Activated CD8-positive, alpha-beta memory T cell treated with anti-CD3 and anti-CD28 coated beads, Interleukin-2, amount 50 U/mL, for 4 hours (primary cell): ENCODE measurements at places on chromosomes 3 and 15.

DNA sequence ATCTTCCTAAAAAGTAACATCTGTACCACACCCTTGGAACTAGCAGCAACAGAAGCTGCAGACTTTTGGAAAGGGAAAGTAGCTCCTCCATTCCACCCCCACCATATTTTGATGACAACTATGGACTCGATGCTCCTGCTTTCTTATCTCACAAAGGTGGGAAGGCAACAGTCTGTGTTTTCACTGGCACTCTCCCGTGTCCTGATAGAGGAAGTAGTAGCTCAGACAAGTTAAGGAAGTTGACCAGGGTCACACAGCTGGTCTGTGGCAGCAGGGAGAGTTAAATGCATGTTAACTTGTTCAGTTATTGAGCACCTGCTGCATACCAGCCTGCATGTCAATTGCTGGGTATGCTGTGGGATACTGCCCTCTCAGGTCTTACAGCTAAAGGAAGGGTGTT lies 33.1 kb downstream of the BHLHE40 start:
- no peak for DNase-seq

DNA sequence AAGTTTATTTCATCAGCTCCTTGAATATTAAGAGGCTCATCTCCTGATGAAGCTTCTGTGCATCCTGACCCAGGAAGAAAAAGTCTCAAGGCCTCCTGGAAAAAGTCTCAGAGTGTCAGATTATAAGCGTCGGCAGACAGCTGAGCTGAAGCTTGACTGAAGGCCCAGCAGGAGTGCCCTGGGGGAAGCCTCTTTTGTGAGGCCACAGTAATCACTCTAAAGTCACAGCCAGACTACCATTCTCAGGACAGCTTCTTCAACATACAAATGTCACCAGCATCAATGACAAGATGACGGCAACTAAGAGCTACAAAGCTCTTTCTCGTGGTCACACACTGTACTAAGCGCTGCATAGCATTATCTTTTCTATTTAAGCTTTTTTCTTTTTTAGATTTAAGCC lies 72.7 kb upstream of the LRRN1 start:
- DNase-seq: no peak

DNA sequence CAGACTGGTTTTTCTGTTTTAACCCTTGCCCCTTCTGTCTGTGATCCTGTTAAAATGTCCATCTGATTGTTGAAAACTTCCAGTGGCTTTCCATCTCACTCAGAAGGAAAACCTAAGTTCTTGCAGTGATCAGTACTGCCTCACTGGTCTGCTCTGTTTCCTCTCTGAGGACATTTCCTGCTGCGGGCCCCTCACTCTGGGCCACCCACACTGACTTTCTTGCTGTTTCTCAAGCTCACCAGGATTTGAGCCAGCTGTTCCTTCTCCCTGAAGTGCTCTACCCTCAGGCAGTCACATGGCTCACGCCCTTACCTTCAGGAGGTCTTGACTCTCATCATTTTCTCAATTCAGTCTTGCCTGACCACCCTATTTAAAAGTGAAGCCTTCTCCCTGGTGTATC lies 1.8 kb downstream of the GRK7 start:
- no peak for DNase-seq

GRCh38 chr3:11060500-11061251 lies 68.1 kb downstream of the SLC6A1 start:
- DNase-seq: peak; percentile 36

- DNase-seq: no peak
Measured at GRCh38 chr3:40655551-40655950, 130.8 kb downstream of the ZNF621 start.

GRCh38 chr3:88151358-88151757 lies 1.6 kb downstream of the C3orf38 start:
- DNase-seq: no peak

DNA sequence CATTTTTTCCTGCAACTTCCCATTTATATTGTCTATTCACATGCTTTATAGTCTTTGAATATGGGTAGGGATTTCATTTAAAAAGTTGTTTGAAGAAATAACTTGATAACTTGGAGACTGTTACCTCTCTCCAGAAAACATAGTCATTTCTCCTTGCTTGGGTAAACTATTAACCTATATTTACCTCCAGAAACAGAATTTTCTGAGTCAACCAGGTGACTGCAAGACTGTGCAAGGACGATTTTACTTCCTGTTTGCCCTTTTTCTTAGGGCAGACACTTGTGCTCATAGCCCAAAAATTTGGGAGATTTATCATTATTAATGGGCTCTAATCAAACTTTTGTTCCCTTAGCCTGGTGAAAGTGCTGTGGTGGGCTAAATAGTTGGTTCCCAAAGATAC lies 14.3 kb upstream of the MOBP start:
- no peak for DNase-seq

GRCh38 chr15:100152463-100152862 lies 189.3 kb downstream of the ADAMTS17 start:
- DNase-seq: no peak

GRCh38 chr3:179100652-179101051 lies 29.0 kb upstream of the ZMAT3 start:
- no peak for DNase-seq

DNA sequence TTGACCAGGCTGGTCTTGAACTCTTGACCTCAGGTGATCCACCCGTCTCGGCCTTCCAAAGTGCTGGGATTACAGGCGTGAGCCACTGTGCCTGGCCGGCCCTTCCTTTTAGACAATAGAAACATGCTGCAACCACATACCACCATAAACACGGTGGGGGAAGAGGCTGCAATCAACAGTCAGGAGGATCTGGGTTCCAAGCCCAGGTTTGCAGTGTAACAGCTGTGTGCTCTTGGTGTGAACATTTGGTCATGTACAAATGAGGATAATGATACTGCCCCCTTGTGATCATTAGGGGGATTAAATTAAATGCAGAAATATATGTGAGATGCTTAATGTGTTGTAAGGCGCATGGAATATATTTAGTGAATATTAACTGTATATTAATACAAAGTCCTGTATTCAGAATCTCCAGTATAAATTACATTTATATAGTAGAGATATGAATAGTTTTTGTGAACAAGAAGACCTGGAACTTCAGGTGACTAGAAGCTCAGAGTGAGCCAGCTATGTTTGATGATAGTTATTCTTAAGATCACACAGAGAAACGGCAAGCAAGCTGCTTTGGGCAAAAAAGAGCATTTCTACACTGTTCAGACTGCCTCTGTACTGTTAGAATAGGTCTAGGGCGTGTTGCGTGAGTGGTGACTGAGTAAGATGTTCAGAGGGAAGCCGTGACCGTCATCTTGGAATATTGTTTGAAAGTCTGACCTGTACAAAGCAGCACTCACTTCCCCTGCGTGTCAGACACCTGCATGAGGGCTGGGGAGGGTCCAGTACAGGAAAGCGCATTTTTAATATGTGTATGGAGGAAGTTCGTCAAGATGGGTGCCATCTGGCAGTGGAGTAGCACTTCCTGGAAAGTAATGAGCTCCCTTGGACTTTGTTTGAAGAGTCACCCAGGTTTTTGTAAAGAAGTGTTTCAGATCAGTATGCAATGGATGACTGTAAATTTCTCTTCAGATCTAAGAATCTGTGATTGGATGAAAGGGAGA lies 125.8 kb downstream of the PGPEP1L start:
- no peak for DNase-seq

DNA sequence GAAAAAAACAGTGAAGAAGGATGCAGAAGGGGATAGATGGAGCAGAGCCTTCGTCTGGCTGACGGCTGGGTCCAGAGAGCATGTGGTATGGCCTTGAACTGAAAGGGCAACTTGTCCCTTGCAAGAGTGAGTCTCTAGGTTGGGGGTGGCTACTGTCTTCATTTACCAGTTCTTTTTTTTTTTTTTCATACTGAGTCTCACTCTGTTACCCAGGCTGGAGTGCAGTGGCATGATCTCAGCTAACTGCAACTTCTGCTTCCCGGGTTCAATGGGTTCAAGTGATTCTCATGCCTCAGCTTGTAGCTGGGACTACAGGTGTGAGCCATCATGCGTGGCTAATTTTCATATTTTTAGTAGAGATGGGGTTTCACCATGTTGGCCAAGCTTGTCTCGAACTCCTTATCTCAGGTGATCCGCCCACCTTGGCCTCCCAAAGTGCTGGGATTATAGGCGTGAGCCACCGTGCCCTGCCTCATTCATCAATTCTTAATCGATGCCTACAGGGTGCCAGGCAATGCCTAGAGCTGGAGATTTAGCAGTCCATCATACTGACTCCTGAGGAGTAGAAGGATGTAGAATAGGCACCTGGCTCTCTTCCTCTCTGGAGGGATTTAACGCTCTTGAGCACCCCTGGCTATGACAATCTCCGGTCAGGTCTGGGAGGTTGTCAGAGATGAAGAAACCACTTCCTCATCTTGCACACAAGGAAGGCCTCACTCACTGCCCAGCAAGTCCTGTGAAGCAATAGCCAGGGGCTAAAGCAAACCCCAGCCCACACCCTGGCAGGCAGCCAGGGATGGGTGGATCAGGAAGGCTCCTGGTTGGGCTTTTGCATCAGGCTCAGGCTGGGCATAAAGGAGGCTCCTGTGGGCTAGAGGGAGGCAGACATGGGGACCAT lies at the start of gene CAMP:
TSS of gene CAMP (plus strand) at position 880 of the 898 bp plus-strand sequence. CDS start at position 897, 17 bp downstream.
- DNase-seq: no peak

GRCh38 chr15:78220713-78221112 lies 13.7 kb downstream of the ACSBG1 start:
- DNase-seq: no peak

- no peak for DNase-seq
Measured at GRCh38 chr3:65331730-65332129, 643.9 kb upstream of the ADAMTS9 start.

DNA sequence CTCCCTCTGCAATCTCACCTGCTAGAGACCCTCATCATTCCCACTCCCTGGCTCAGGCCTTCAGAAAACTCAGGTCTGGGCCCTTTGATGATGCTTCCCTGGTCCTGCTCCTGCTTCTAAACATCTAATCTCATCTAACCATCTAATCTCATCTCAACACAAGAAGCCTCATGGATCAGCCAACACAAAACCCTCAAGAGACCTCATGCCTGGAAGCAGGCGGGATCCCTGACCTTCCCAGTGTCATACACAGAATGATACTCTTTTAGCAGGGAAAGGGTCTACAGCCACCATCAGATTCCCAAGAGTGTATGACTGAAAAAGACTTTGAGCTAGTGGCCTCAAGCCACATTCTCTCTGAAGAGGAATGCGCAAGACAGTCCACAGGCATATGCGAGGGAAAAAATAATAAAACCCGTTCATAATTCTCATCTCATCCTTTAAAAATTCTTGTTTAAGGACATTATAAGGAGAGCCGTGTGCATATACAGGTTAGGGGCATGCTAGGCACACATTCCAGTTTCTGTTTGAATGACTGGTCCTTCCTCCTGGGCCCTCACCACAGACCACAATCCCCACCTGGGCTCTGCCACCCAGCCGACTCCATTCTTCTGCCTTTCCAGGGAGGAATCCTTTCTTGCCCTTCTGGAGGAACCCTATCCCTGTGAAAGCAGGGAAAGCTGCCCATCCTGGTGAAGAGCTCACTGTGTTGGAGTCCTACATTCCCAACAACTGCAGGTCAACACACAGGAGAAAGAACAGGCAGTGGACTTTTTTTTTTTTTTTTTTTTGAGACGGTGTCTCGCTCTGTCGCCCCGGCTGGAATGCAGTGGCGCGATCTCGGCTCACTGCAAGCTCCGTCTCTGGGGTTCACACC lies 2.2 kb downstream of the ZXDC start:
- no peak for DNase-seq

GRCh38 chr3:152444029-152444641 lies 175.4 kb downstream of the MBNL1 start:
- no peak for DNase-seq

GRCh38 chr3:155352900-155353490 lies 59.5 kb upstream of the STRIT1 start:
- no peak for DNase-seq

GRCh38 chr3:13013151-13013561 lies 60.1 kb downstream of the IQSEC1 start:
- DNase-seq: peak; percentile 12

DNA sequence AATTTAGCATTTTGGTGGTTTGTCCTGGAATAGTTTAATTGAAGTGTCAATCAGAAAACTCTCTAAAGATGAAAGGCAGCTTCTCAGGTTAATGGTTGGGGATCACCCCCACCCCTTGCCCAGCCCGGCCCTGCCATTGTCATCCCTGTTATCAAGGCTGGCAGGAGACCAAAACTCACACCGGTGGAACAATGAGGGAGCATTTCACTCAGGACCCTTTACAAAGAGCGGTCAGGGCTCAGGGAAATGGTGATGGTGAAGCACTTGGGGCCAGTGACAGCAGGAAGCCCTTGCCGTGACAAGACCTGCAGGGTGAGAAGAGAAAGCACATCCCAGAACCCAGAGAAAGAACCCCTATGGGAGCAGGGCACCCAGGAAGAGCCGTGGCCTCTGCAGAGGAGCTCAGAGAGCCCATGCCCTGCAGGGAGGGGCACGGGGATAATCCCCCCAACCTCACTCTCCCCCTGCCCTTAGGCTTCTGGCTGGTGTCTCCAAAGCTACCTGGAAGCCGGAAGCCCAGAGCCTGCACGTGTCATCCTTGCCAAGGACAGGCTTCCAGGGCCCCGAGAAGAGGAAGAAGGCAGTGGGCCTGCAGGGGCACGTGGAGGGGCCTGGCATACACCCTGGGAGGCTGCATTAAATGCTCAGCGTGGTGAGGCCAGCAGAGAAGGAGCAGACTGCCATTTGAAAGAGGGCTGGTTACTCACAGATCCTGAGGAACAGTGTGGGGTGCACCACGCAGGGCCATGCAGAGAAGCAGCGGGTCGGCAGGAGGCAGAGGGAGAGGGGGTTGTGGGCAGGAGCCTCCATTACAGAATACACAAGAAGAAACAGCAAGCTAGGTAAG lies 80.6 kb upstream of the PRR20G start:
- no peak for DNase-seq

DNA sequence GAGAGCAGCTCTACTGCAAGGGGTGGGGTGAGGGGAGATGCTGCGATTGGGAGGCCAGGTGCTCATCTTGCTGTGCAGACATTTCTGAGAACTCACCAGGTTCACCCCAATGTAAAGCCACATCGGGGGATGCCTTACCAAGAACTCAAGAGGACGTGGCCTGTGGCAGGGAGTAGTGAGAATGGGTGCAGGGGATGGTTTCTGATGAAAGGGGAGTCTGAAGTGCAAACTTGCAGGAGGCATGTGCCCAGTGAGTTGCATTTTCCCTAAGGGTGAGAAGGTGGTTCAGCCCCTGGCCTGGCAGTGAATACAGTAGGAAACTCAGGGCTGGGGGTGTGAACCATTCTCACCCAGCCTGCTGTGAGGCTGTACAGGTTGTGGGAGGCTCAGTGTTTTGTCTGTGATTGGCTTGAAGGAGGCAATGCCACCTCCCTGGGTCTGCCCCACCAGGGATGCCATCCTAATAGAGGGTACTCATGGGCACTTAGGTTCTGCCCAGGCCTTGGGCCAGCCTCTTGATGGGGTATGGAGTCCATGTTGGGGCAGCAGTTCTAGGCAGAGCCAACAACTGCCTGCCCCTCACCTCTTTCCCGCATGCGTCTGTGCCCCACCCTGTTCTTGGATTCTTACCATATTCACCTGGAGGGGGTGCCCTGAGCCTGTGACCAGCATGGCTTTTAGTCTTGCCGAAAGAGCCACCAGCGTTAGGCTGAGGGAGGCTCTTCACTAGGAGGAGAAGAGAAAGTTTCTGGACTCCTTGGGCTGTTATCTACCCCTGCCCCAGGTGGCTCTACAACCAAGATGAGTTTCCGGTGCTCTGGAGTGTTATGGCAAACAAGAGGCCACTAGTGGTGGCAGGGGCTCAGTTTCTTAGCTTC lies 4.5 kb downstream of the HEMK1 start:
- DNase-seq: peak; percentile 44

- DNase-seq: no peak
Measured at GRCh38 chr3:31713816-31714215, 181.1 kb downstream of the STT3B start.
